ENCODE measurements at places on chromosomes 7 and 10.
A peak's percentile ranks its signal among the peaks of the same experiment; 100 is the strongest.

DNA sequence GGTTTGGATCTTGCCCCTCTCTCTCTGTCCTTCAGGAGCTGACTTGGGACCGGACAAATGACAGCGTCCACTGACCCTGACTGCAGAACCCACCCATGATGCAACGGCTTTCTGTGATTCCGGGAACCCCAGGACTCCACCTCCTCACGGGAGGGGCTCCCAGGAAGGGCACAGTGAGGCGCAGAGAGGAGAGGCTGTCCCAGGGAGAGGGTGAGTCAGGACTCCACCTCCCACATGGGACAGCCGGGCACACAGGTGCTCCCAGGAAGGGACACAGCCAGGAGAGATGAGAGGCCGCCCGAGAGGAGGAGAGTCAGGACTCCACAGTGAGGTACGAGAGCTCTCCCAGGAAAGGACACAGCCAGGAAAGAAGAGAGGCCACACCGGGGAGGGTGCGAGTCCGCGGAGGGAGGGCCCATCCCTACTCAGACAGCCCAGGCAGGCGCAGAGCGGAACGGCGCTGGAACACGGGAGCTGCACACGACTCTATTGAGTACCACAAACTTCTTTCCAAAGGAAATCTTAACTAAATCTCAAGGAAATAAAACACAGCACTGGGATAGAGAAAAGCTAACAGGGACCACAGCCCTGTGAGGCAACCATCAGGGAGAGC is 162.5 kb downstream of the MAD1L1 start:
- no peak for DNase-seq

DNA sequence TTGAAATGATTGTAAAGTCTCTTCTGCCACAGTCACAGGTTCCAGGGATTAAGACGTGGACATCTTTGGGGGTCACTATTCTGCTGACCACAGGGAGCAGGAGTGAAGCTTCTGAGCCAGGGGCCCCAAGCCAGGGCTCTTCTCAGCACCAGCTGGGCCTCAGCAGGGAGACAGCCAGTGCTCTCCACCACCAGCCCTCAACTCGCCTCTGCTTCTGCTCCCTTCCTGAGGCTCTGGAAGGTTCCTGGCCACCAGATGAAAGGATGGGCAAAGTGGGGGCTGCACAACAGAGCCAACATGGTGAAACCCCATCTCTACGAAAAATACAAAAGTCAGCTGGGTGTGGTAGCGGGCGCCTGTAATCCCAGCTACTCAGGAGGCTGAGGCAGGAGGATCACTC is 11.2 kb upstream of the CRYGN start:
- no peak for DNase-seq

- DNase-seq, result no peak
Observed at GRCh38 chr10:75910032-75910431, 478.6 kb downstream of the LRMDA start.

GRCh38 chr10:85608706-85609105 is 757.9 kb downstream of the GRID1 start:
- no peak for DNase-seq

DNA sequence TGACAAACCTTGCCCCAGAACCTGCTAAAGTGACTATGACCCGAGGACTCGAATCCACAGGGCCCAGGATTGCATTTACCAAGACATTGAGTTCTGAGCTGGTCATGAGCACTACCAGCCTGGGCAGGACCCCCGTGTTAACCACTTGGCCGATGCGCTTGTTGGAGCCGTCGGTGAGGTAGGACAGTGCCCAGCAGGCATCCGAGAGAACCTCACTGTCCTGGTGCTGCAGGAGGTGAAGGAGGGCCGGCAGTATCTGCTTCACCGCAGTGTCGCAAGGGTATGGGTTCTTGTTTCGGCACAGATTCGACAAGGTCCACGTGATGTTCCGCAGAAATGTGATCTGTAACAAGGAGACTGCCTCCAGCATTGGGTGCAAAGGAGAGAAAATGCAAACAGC is 19.7 kb downstream of the KPNA7 start:
- DNase-seq, result no peak

- DNase-seq, result peak; percentile 50
Observed at GRCh38 chr7:144854839-144855424, 19.1 kb upstream of the TPK1 start.

DNA sequence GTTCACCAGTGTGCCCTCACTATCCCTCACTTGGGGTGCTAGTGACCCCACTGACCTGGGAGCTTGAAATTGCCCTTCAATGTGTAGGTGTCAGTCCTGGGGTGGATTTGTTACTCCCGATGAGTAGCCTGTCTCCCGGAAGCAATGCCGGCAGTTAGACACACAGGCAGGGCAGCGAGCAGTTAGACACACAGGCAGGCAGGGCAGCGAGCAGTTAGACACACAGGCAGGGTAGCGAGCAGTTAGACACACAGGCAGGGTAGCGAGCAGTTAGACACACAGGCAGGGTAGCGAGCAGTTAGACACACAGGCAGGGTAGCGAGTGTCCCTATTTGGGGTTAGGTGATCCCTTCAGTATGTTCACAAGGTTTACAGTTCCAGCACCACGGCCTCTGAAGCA is 44.0 kb downstream of the VWA2 start:
- no peak for DNase-seq

DNA sequence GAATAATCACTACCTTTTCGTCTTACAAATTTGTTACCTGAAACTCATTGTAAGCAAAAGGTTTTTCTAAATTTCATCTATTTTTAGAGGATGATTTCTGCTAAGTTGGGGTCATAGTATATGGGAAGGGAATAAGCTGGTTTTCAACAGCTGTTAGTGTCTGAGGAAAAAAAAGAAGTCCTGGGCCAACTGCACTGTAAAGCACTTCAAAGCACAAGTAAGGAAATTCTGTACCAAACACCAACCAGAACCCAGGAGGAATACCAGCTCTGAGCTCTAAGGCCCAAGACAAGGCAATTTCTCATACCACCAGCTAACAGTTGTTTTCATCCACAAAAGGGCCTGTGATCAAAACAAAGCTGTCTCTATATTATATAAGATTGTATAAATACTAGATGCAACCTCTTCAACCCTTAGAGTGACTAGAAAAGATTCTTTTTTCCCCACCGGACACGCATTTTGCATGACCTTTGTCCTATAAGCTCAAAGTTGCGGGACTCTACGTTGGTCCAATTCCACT is 6.1 kb upstream of the MEOX2 start:
- DNase-seq, result no peak
